ENCODE measurements at places on chromosomes 13 and 19. TPM values are rescaled to one million over a fixed set of nuclear protein-coding genes. Genes with fewer than 3 reads are reported as not detected.
A peak's percentile ranks its signal among the peaks of the same experiment; 100 is the strongest.

- DNase-seq = no peak
- no peaks in the 10 kb centered on the region for H3K27me3 ChIP-seq
- H3K27ac ChIP-seq = no peak overlapping the region
Measured at GRCh38 chr13:113491418-113491883, 940 bp upstream of the DCUN1D2 start.

- no peaks in the 10 kb centered on the region for H3K36me3 ChIP-seq
- no peak overlapping the region for H3K27ac ChIP-seq
- H3K4me3 ChIP-seq = no peak overlapping the region
- no peaks in the 10 kb centered on the region for H3K4me1 ChIP-seq
- peaks cover 17% of the 10 kb centered on the region for H3K27me3 ChIP-seq
- no peak for DNase-seq
Measured at GRCh38 chr19:47005164-47005641, 14.4 kb upstream of the NPAS1 start.

GRCh38 chr13:112453874-112454647 lies 77.9 kb downstream of the SPACA7 start:
- H3K27me3 ChIP-seq = peaks cover 11% of the 10 kb centered on the region
- H3K36me3 ChIP-seq = no peaks in the 10 kb centered on the region

GRCh38 chr19:1672038-1672768 lies 19.8 kb upstream of the TCF3 start:
- peak; percentile 46 for DNase-seq
- no peaks in the 10 kb centered on the region for H3K36me3 ChIP-seq
- no peak overlapping the region for H3K27ac ChIP-seq
- H3K4me1 ChIP-seq = peaks cover 2% of the 10 kb centered on the region

The TMPRSS9 gene
- not detected for total RNA-seq

DNA sequence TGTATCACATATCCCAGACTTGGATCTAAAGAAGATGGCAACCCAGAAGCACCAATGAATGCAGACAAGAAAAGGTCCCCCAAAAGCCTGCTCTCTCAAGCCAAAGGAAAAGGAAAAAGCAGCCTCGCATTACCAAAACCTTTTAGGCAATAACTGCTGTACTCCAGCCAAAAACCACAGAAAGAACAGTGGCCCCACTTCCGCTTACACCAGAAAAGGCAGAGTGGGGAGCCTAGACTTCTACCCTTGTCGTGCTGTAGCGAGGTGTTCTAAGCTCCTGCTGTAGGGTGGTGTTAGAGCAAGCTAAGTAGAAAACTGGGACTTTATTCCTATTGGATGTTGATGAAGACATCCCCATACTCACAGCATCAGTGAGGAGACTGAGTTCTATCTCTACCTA lies 244.0 kb upstream of the RXFP2 start:
- no peaks in the 10 kb centered on the region for H3K4me1 ChIP-seq
- no peaks in the 10 kb centered on the region for H3K36me3 ChIP-seq
- H3K27me3 ChIP-seq = no peaks in the 10 kb centered on the region
- no peak overlapping the region for H3K27ac ChIP-seq

All from T-cell (primary cell).